ENCODE measurements at places on chromosomes 16 and 17. TPM values are rescaled to one million over a fixed set of nuclear protein-coding genes. Genes with fewer than 3 reads are reported as not detected.

The TEKT5 gene
- total RNA-seq = not detected

The BRIP1 gene
- total RNA-seq = 5.4 TPM

The SLC16A13 gene
- 1.7 TPM for total RNA-seq

The HS3ST3B1 gene
- 22.8 TPM for total RNA-seq

The ALOX15 gene
- total RNA-seq = 0.08 TPM

The PLD6 gene
- 1.3 TPM for total RNA-seq

The IRX5 gene
- not detected for total RNA-seq

The TMC5 gene
- 0.26 TPM for total RNA-seq

The ST6GALNAC1 gene
- not detected for total RNA-seq

The NTN3 gene
- total RNA-seq = 1.2 TPM

The RDM1 gene
- total RNA-seq = 0.80 TPM

The RGS11 gene
- 0.88 TPM for total RNA-seq

The TACO1 gene
- 18.4 TPM for total RNA-seq

The WNK4 gene
- total RNA-seq = 0.39 TPM

The DHRS7C gene
- not detected for total RNA-seq
